Heart left ventricle (tissue), 16 donors: ENCODE measurements at places on chromosomes 5 and 9. TPM values are rescaled to one million over a fixed set of nuclear protein-coding genes. Genes with fewer than 3 reads are reported as not detected.

The SPINK1 gene
- total RNA-seq: 0.58 TPM

The GNA14 gene
- 6.5 TPM for total RNA-seq

DNA sequence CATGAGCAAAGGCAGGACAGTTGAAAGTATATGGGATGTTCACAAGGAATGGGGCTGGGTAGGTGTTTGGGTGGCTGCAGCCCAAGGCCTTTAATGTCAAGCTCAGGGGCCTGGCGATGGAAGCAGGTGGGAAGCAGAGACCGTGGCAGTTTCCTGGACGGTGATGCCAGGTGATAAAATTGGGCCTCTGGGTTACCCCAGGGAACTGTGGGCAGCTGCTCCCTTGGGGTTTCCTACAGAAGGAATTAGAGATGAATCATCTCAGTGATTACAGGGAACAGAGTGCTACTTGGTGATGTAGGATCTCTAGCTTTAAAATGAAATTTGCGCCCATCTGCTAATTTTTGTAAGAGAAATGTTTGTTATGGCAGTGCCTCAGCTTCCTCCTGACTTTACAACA, 39.2 kb downstream of the TSTD2 start:
- H3K36me3 ChIP-seq: no peaks in the 10 kb centered on the region
- no peak for DNase-seq
- H3K4me1 ChIP-seq: peaks cover 34% of the 10 kb centered on the region
- peak overlapping the region; percentile 66 for H3K27ac ChIP-seq

DNA sequence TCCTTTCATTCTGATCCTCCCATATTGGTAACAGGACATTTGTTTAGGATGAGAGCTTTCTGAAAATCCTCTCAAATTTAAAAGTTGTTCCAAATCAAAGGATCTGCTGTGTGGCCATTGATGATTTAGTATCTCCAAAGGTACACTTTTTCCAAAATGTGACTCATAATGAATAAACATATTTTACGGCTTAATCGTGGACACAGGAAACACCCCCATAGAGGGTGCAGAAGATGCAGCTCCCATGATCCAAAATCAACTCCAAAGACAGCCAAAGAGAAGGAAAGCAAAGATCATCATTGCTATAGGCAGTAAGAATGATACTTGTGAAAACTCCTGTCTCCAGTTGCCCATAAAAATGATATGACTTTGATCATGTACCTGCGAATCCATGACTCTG, 239.7 kb downstream of the PIK3R1 start:
- H3K36me3 ChIP-seq: no peaks in the 10 kb centered on the region
- H3K27ac ChIP-seq: no peak overlapping the region
- H3K27me3 ChIP-seq: no peaks in the 10 kb centered on the region
- no peak for DNase-seq
- H3K4me3 ChIP-seq: no peak overlapping the region

The IFNK gene
- not detected for total RNA-seq

The CCDC187 gene
- total RNA-seq: not detected

DNA sequence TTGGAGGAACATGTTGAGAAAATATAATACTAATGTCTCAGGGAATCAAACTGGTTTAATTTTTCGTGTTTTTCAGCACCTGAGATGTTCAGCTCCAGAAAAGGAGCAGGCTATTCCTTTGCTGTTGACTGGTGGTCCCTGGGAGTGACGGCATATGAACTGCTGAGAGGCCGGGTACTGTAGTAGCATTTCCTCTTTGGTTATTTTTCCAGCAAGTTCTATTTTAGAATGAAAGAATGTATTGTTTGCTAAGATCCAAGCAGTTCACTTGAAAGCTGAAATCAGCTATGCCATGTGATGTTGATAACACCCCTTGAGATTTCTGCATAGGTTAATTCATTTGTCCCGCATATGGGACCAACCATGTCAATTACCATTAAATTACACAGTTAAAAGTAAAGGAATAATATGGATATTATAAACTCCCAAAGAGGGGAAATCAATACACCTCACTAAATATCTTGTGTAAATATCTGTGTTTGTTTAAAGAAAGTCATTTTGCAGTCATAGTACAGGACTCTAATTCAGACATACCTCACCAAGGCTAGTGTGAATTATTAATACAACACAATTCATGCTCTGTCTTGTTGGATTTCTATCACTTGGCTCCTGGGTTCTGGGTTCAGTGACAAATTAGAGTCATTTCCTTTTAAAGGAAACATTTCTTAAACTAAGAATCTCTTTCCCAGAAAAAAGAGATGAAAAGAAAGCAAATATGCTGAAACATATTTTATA, 126.8 kb downstream of the STK32A start:
- DNase-seq: no peak
- H3K27ac ChIP-seq: no peak overlapping the region
- no peaks in the 10 kb centered on the region for H3K4me1 ChIP-seq
- H3K4me3 ChIP-seq: no peak overlapping the region
- no peaks in the 10 kb centered on the region for H3K27me3 ChIP-seq
- no peaks in the 10 kb centered on the region for H3K36me3 ChIP-seq

GRCh38 chr9:100939636-100940035, 88.9 kb upstream of the PLPPR1 start:
- no peak overlapping the region for H3K4me3 ChIP-seq
- H3K27ac ChIP-seq: no peak overlapping the region
- no peaks in the 10 kb centered on the region for H3K4me1 ChIP-seq
- H3K36me3 ChIP-seq: no peaks in the 10 kb centered on the region

The POU5F2 gene
- total RNA-seq: 0.24 TPM

The ANKRD18B gene
- total RNA-seq: not detected

DNA sequence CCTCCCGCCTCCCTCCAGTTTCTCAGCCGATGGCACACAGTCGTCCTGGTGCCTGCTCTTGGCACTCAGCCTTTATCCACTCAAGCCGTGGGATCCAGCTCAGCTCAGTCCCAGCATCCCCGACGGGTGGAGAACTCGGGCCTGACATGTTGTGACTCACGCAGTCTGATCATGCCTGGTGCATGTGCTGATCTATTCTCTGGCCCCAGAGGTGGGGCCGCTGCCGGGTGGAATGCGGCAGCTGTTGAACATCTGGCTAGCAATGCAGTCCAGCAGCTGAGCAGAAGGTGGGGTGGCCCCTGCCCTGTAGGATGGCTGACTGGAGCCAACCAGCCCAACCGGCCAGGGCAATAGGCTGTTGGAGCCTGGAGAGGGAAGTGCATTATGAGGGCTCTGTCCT, 1.7 kb upstream of the AIF1L start:
- peaks cover 35% of the 10 kb centered on the region for H3K4me1 ChIP-seq
- no peak overlapping the region for H3K4me3 ChIP-seq
- no peaks in the 10 kb centered on the region for H3K36me3 ChIP-seq
- H3K27me3 ChIP-seq: peaks cover 24% of the 10 kb centered on the region
- DNase-seq: peak; percentile 67

- H3K27ac ChIP-seq: peak overlapping the region; percentile 98
- H3K4me3 ChIP-seq: no peak overlapping the region
- DNase-seq: peak; percentile 91
- peaks cover 28% of the 10 kb centered on the region for H3K4me1 ChIP-seq
These were observed 16.0 kb downstream of the GPSM1 start for GRCh38 chr9:136343121-136343883.

GRCh38 chr5:159515909-159516415, 185.7 kb upstream of the IL12B start:
- H3K27me3 ChIP-seq: no peaks in the 10 kb centered on the region
- peak; percentile 39 for DNase-seq
- no peak overlapping the region for H3K4me3 ChIP-seq
